ENCODE measurements at places on chromosomes 5 and 9.

DNA sequence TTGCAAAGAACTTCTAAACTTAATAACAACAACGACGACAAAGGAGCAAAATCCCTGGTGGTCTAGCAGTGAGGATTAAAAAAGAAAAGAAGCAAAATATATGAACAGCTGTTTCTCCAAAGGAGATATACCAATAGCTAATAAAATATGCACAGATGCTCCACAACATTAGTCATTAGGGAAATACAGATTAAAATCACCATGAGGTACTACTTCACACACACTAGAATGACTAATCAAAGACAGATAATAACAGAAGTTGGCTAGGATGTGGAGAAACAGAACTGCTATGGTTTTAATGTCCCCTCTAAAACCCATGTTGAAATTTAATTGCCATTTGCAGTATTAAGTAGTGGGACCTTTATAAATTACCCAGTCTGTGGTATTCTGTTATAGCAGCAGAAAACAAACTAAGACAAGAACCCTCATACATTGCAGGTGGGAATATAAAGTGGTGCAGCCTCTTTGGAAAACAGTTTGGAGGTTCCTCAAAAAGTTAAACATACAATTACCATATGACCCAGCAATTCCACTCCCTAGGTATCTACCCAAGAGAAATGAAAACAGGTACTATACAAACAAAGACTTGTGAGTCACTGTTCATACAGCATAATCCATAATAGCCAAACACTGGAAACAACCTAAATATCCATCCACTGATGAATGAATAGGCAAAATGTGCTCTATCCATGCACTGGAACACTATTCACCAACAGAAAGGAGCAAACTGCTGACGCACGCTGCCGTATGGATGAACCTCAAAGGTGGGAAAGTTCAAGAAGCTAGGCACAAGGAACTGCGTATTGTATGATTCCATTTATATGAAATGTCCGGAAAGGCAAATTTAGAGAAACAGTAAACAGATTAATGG lies 11.4 kb upstream of the DUSP1 start:
- peak; percentile 63 for DNase-seq

GRCh38 chr9:137269231-137269772 lies 8.2 kb upstream of the TOR4A start:
- DNase-seq, result no peak

DNA sequence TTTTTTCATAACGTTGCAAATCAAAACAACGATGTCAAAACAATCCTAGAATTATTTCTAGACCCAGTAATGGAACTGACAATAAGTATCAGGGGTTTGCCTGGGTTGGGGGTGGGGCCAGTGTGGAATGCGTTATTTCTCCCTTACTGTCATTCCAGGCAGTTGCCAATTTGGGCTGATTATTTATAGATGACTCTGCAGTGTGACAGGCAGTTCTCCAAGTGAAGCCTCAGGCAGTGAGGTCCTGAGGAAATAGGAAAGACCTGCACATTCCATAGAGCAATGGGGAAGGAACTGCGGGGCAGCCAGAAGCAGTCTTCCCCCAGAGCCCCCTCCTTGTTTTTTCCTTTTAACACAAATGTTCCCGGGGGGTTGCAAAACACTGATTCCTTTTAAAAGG lies 179.0 kb downstream of the YTHDC2 start:
- DNase-seq, result no peak

GRCh38 chr5:13478831-13479465 lies 465.5 kb downstream of the DNAH5 start:
- DNase-seq, result peak; percentile 65

DNA sequence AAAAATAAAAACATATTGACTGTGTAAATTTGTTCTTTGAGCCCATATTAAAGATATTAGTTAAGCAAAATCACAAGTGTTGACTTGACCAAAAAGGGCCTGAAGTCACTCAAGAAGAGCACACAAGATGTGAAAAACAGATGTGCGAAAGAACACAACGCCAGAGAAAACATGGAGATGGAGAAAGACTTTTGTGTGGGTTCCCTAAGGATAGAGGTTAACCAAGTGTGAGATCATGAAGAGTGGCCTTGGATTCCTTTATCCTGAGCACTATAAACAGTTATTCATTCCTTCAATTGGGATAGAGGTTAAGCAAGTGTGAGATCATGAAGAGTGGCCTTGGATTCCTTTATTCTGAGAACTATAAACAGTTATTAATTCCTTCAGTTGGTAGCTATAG lies 361.8 kb downstream of the CDH18 start:
- no peak for DNase-seq

- DNase-seq, result no peak
These were observed 718 bp downstream of the DEPDC1B start for GRCh38 chr5:60699288-60699608.

GRCh38 chr9:121564504-121565260 lies 65.0 kb upstream of the GGTA1 start:
- DNase-seq, result peak; percentile 26

DNA sequence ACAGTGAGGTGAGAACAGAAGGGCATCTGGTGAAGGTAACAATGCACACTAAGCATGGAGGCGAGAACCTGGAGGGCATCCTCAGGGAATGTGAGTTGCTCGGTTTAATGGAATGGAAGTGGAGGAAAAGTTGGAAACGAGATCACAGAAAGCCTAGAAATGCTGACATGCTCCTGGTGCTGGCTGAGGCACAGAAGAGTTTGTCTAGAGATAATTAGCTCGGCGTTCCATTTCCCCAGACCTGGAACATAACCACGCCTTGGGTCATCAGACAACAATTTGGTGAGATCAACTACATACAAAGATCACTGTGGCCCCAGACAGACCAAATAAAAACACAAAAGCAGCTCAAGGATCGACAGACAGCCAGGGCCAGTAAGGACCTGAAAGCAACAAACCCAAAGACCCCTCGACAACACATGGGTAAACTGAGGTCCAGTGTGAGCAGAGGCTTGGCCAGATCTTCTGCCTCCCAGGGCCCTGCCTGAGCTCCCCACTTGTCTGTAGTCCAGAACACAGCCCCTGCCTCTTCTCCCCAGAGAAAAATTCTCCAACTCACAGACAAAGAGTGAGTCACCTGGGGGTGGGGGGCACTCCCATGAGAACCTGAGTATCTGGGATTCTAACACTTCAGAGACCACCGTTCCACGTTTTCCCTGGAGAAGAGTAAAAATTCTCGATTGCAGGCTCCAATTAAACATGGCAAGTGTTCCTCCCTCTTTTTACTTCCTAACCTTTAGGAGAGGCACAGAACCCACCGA lies 52.5 kb downstream of the SHB start:
- peak; percentile 35 for DNase-seq

GRCh38 chr5:136924490-136924889 lies 559.1 kb upstream of the TRPC7 start:
- no peak for DNase-seq

- no peak for DNase-seq
These were observed 26.9 kb downstream of the PRLR start for GRCh38 chr5:35203403-35203802.

DNA sequence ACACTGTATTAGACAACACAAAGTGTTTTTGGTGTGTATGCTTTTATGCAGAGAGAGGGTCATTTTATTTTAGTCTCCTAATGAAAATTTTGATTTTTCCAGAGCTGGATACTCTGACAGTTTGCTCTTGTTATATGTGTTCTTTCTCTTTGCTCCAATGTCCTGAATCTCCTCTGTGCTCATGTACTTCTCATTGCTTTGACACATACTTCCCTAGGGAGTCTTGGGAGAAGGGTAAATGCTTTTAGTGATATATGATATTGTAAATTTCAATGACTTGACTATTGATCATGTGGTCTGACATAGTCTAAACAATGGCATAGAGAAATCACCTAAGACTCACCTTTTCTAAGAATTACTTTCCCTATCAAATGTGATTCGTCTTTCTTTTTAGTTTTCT lies 972.6 kb upstream of the EDIL3 start:
- no peak for DNase-seq

GRCh38 chr5:170571875-170572852 lies 68.3 kb downstream of the KCNIP1 start:
- peak; percentile 18 for DNase-seq

DNA sequence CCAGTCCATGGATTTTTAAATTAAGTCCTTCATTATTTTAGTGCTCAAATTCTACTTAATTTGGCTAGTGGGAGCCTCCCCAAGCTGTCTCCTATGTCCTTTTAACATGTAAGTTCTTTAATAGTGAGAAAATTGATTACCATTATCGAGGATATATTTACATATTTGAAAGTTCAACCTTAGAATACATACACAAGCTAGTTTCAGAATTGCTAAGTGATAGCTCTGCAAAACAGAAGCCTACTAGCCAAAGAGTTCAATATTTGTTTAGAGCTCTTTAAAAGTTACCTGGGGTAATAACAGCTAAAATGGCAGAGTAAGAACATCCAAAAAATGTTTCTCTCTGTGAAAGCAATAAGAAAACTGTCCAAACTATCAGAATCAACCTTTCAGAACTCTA lies 48.2 kb downstream of the LOX start:
- DNase-seq, result no peak

- DNase-seq, result no peak
These were observed 110.3 kb upstream of the PTCH1 start for GRCh38 chr9:95626885-95627558.

- DNase-seq, result no peak
These were observed 124.7 kb downstream of the PAPPA start for GRCh38 chr9:116278326-116278725.

- DNase-seq, result no peak
These were observed 47.4 kb upstream of the ADAMTS19 start for GRCh38 chr5:129412721-129413120.

GRCh38 chr5:79853676-79854418 lies 137.2 kb downstream of the MTX3 start:
- peak; percentile 75 for DNase-seq

DNA sequence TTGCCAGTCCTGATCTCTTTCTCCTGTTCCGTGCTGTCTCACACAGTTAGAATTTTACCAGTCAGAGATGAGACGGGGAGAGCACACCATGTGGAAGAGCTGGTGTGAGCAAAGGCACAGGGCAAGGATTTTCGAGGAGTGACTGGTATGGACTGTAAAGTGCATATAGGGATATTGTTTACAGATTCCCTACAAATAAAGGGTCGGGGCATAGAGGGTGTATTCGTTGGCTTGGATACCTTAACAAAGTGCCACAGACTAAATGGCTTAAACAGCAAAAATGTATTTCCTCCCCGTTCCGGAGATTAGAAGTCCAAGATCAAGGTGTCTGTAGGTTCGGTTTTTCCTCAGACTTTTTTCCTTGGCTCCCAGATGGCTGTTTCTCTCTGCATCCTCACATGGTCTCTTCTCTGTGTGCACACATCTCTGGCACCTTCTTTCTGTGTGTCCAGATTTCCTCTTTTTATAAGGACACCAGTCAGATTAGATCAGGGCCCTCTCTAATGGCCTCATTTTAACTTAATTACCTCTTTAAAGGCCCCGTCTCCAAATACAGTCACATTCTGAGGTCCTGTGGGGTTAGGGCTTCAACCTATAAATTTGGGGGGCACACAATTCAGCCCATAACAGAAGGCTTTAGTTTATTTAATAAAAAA lies 23.4 kb downstream of the CYFIP2 start:
- DNase-seq, result no peak

GRCh38 chr9:111630182-111630963 lies 761 bp upstream of the DNAJC25 start:
- DNase-seq, result no peak
